Smooth muscle cell of the brain vasculature (primary cell): ENCODE measurements at places on chromosomes 3 and 15.

GRCh38 chr3:188394623-188395022, 240.7 kb downstream of the LPP start:
- DNase-seq = no peak

DNA sequence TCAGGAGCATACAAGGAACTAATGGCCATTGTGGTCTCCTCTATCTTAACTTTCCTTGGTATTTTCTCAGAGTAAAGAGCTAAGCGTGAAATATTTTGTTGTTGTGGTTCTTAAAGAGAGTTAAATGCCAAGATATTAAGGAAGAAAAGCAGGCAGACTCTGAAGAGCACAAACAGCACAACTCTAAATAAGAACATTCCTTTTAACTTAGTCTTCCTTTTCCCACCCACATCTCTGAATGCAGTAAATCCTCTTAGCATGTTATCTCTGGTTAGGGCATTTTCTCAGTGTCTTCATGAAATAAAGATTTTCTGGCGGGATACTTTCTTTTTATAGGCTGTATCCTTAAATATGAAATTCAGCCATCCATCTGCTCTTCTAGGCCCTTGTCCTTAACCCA, 1.5 kb downstream of the GPR87 start:
- DNase-seq = no peak

DNA sequence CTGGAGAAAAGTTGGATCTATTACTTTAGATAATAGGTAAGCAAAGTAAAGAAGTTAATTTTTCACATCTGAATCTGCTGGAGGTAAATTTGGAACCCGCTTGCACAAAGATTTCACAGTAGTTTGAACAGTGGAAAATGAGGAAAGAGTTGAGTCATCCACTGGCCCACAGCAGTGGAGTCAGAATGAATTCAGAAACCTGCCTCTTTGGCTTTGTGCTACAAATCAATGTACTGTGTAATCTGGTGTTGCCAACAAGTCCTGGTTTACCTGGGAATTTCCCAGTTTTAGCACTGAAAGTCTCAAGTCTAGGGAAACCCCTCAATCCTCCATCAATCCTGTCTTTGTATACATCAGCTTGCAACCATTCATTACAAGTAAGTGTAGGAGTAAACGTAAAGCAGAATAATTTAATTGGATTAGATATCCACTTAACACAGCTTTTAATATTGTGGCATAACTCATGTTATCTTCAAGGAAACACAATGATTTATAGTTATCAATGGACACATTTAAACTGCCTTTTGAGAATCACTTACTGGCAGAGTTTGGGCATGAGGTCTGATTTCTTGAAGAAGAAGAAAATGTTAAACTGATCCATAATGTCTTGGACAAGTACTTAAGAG, 100.6 kb downstream of the DCLK3 start:
- no peak for DNase-seq

DNA sequence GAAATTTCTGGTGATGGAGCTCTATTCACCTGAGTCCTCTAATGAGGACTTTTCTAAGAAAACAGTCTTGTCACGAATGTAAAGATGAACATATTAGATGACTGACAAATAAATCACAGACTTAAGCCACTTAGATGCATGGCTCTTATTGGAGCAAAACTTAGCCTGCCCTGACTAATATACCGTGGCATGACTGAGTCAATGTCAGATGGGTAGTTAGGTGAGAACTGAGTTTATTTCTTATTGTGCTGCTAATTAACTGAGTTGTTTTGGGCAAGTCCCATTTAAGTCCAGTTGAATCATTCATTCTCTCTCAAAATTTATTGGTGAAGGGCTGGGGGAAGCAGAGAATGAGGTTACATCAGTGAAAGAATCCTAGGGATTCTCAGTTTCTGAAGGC, 459.8 kb downstream of the MCTP2 start:
- no peak for DNase-seq

- no peak for DNase-seq
Measured at GRCh38 chr3:7847021-7847420, 654.6 kb upstream of the LMCD1 start.

GRCh38 chr3:43246976-43247375, 39.4 kb upstream of the SNRK start:
- no peak for DNase-seq

DNA sequence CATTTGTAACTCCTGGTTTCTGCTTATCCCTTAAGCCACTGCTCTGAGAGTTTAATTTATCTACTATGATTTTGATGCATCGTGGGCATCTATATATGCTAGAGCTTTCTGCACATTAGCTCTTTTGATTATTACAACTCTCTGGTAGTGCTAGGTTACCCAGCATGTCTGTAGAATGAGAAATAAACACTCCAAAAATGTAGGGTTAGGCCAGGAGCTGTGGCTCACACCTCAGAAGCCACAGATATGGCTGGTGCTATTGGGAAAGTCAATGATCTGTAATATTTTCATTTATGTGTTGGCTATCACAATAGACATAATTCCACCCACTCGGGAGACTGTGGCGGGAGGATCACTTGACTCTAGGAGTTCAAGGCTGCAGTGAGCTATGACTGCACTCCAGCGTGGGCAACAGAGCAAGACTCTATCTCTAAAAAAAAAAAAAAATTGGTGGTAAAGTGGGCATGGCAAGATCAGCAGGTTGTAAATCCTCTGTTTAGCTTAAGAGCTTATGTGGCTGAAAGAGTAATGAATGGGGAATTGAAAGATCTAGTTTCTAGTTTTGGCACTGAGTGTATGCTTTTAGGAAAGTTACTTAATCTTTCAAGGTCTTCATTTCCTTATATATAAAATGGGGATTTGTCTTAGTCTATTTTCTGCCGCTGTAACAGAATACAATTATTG, 6.3 kb downstream of the TIGIT start:
- DNase-seq = no peak

DNA sequence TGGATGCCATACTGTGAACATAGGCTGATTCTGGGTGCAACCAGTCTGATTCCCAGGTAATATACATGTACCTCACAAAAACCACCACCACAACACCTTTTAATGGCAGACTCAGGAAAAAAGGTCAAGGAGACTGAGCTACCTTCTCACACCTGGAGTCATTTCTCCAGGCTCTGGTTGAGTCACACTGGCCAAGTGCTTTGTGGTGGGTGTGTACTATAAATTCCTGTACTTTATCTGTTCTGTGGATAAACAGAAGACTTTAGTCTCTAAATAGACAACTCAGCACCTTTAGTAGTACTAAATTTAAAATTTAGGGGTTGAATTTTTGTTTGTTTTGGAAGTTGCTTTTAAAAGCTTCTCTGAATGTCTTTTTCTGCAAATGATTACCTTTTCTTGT, 46.7 kb downstream of the TOP2B start:
- no peak for DNase-seq

- DNase-seq = no peak
Measured at GRCh38 chr15:47719730-47720129, 2.4 kb downstream of the SEMA6D start.

GRCh38 chr3:166013073-166013679, 176.0 kb upstream of the BCHE start:
- peak; percentile 7 for DNase-seq

DNA sequence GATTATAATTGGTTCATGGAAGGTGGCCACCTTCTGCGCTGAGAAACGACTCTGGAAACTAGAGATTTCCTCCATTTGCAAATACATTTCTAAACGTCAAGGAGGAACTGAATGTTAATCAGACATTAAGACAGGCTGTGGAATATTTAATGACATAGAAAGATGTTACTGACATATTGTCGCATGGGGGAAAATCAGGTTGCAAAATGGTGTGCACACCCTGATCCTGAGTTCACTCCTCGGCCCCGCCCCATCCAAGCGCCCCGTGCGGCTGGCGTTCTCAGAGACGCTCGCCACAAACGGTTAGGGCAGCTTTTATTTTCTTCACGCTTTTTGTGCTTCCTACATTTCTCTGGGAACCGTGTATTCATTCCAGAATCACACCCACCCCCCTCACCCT, 10.7 kb downstream of the H1-8 start:
- no peak for DNase-seq
